Stromal cell of bone marrow (primary cell): ENCODE measurements at places on chromosomes 12 and 14.

GRCh38 chr12:25249931-25250738 lies 594 bp downstream of the KRAS start:
- no peak for DNase-seq

DNA sequence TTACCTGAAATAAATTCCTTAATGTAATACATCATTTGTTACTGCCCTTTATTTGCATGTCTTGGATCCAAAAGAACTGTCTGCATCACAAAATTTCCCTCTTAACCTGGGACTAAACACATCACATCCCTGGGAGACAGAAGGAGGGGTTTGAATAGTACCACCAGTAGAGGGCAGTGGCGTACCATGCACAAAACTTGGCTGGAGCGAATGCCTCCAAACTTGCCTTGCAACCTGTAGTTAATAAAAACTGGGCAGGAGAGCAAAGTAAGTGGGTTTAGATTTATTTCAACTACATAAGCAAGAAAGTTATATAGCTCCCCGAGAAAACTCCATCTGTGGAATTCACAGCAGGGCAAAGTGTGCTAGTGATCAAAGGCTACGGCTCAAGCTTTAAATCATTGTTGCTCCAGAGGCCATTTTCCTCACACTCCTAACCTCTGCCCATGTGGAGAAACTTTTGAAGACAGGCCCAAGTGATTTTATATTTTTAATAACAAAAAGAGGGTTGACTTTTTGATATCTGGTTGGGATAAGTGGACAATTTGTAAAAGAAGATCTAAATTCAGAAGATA lies 1176.7 kb upstream of the SEL1L start:
- DNase-seq, result peak; percentile 17

DNA sequence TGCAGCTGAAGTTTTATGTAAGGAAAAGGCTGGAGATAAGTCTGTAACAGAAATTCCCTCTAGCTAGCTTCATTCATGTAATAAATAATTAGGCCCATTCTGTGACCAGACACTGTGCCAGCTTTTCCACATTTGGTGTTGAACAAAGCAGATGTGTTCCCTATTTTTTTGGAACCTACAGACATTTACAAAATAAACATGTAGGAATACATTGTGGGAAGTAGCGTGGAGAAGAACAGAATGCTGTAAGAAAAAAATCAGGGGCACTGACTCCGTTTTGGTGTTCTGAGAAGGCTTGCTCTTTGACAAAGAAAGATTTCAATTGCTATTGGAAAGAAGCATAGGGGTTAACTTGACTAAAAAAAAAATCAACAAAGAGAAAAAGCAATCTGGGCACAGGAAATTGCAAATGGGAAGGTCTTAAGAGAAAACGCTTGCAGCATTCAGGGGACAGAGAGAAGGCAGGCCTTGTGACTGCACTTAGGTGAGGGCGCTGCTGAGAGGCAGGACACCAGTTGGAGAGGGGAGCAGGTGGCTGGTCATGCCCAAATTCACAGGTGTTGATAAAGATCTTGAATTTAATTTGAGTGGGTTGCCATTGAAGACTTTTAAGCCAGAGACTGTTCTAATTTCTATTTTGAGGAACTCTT lies 4.0 kb downstream of the FAR2 start:
- DNase-seq, result no peak

DNA sequence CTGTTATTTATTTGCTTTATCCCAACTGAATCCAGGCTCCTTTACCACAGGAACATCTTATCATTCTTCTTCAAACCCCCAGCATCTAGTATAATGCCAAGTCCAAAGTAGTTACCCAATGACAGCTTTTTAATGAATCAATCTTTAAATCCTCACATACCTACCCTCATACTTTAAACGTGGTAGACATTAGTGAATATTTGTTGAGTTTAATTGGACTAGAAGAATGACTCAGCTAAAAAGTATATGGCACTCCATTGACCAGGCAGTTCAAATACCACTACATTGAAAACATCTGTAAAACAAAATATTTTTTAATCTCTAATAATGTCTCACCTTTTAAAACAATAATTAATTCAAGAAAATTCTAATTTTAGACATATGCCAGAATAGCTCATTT lies 98.1 kb downstream of the ZFC3H1 start:
- DNase-seq, result no peak

GRCh38 chr14:100662879-100663760 lies 63.6 kb upstream of the DLK1 start:
- DNase-seq, result no peak

- DNase-seq, result no peak
Measured at GRCh38 chr12:122987086-122987951, 6.8 kb downstream of the ARL6IP4 start.

GRCh38 chr12:20436316-20436715 lies 68.0 kb downstream of the PDE3A start:
- DNase-seq, result peak; percentile 18

DNA sequence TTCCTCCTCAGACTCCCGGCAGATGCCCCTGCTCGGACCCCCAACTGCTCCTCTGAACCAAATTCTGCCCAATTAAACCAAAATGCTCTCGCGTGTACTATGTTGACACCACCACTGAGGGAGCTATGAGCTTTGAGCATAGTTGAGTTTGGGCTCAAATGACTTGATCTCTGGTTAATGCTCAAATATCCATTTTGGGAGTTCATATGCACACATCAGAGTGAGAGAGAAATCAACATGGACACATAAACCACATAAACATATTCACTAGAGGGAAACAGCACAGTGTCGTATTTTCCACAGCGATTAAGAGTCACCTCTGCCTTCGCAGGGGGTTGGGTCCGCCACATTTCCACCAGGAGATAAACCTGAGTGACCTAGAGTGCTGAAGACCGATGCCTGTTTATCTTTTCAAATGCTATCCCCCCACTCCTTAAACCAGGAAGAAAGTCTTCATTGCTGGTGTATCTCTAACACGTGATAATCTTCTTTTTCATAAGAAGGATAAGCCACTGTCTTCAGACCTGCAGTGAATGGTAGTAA lies 59.4 kb upstream of the FOXN3 start:
- no peak for DNase-seq

- no peak for DNase-seq
Measured at GRCh38 chr12:90274407-90274806, 565.8 kb upstream of the ATP2B1 start.

- DNase-seq, result no peak
Measured at GRCh38 chr14:75647640-75648039, 13.0 kb downstream of the ERG28 start.

DNA sequence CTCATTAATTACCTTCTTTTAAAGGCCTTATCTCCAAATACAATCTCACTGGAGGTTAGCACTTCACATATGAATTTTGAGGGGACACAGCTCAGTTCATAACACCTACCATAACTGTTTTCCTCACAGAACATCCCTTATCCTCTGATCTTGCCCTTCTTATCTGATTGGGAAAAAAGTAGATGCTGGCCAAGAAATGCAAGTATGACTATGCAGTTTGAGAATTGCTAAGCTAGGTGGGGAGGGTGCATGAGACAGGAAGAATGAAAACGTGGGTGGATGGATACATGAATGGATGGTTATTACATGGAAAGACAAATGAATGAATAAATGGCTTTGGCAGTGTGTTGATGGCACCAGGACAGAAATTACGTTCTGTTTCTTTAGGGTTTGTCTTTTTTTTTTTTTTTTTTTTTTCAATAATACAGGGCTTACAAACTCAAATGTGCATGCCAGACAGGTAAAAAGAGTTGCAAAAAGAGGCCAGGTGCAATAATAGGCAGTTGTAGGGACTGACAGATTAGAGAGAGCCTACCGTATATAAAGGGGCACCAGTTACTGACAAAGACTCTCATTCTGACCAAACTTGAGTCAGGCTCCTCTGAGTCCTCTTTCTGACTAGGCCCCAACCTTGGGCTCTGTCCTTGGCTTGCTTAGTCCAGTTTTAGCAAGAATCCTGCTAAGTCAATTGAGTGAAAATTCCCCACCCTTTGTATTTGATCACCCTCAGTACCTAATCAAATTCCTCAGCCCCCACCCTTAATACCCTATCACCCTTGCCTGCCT lies 304.9 kb downstream of the ZFP36L1 start:
- DNase-seq, result no peak

- no peak for DNase-seq
Measured at GRCh38 chr14:79596551-79596950, 614.8 kb downstream of the DIO2 start.

DNA sequence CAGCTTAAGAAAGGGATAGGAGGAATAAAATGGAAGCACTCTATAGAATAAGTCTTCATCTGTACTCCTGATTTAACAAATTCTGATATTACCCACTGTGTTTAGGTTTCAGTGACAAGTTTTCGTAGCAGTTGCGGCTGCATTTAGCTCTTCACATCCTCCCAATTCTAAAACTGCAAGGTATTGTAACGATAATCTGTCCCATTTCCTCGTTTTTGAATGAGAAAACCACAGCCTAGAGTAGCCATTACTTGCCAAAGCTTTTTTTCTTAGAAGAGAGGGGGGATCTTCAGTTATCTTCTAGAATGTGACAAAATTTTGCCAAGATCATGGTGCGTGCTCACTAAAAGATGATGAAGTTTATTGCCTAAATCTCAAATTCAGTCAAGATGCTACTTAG lies 155.8 kb downstream of the PDE3A start:
- DNase-seq, result no peak

GRCh38 chr14:104194016-104194415 lies 55.6 kb downstream of the KIF26A start:
- no peak for DNase-seq

- no peak for DNase-seq
Measured at GRCh38 chr12:103680591-103681141, 93.6 kb downstream of the STAB2 start.

- no peak for DNase-seq
Measured at GRCh38 chr12:49874142-49874897, 29.4 kb downstream of the FAIM2 start.

GRCh38 chr12:91126516-91126915 lies 15.2 kb upstream of the LUM start:
- DNase-seq, result peak; percentile 59

- DNase-seq, result no peak
Measured at GRCh38 chr12:89706986-89707702, 1.5 kb downstream of the ATP2B1 start.

DNA sequence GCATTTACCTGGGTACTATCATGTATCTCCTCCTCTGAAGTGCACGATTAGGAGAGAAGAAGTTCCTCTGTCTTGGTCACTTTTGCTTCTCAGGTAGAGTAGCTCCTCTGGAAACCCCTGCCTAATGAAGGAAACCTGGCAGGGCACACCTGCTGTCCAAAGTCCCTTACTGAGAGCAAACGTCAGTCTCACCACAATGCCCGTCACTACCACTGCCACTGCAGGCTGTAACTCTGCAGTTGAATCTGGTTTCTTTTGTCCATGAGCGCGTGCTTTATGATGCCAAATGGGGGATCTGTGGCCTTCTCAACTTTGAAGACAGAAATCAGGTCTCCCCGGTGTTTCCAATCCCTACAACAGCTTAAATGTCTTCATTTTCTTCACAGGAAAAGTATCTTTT lies 1068.6 kb downstream of the BCL11B start:
- no peak for DNase-seq

GRCh38 chr12:120362516-120363273 lies 6.3 kb downstream of the MSI1 start:
- no peak for DNase-seq

DNA sequence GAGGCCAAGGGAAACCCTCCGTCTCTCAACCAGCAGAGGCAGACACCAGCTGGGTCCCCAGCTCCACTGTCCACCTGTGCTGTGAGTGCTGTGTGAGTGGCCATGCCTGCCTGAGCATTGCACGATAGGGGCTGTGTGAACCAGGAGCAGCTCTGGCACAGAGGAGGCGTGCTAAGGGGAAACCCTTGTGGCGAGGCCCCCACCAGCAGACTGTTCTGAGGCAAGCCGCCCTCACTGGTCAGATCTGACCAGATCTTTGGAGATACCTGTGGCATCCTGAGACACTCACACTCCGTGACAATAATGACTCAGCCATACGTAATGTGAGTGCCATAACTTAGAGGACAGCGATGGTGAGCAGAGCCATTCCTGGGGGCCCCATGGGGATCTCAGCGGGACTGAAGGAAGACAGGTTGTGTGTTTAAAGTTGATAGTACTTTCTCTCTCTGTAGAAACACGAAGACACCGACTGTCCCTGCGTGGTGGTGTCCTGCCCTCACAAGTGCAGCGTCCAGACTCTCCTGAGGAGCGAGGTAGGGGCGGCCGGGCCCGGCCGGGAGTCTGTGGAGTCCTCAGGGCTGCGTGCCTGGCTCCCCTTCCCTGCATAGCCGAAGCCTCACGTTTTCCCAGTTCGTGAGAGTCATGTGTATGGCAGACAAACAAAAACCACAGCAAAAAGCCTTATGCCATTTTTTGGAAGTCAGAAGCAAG lies 36.6 kb upstream of the AMN start:
- no peak for DNase-seq

- DNase-seq, result no peak
Measured at GRCh38 chr12:31000751-31001150, 72.9 kb upstream of the DDX11 start.

GRCh38 chr14:91482263-91483013 lies 27.7 kb downstream of the PPP4R3A start:
- DNase-seq, result peak; percentile 40

- DNase-seq, result no peak
Measured at GRCh38 chr12:111275308-111275707, 93.6 kb downstream of the PHETA1 start.

DNA sequence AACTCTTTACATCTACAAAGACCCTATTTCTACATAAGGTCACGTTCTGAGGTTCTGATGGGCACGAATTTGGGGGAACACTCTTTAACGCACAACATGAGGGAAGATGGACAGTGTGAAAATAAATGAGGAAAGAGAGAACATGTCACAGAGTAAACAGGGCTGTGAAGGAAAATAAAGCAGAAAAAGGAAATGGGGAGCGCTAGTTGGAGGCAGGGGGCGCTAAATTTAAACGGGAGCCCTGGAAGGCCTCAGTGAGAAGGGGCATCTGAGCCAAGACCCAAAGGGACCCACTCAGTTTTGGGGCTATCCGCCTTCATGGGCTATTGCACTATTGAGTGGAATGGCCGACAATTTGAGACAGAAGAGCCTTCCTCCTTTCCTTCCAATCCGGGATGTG lies 50.5 kb downstream of the PLXNC1 start:
- no peak for DNase-seq

DNA sequence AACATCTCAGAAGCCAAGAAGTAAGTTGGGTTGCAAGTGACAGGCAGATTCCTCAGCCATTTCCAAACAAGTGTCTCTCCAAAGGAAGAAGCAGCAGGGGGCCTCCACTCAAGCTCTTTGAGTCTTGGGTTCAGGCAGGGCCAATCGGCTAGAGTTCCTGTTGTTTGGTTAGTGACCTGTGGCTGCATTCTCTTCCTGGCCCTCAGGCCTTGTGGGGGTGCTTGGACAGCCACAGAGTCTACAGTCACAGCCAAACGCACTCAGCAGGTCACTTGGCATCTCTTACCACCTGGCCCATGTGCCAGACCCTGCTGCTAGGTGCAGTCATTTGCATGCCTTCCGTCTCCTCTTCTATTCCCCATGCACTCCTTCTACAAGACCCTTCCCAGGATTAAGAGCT lies 353.9 kb downstream of the GRIN2B start:
- no peak for DNase-seq

GRCh38 chr12:108268397-108268796 lies 70.7 kb downstream of the CMKLR1 start:
- DNase-seq, result no peak
